COLO829 (cell line): ENCODE measurements at places on chromosomes 7 and 10.

DNA sequence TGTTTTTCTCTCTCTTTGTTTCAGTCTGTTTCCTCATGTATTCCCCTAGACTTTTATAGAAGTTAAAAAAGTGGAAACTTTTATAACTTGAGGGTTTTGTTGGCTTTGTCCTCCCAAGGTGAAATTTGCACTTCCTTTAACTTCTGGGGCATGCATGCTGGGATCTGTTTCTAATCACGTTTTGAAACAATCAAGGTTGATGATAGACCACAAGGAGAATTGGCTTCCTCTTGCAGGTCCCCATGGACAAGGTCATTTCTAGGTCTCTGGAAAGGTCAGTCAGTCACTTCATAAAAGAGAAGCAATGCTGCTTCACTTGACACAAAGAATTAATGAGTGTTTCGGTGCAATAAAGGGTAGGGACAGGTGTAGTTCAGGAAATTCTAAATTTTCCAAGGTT, 811.8 kb upstream of the CELF2 start:
- DNase-seq = no peak

DNA sequence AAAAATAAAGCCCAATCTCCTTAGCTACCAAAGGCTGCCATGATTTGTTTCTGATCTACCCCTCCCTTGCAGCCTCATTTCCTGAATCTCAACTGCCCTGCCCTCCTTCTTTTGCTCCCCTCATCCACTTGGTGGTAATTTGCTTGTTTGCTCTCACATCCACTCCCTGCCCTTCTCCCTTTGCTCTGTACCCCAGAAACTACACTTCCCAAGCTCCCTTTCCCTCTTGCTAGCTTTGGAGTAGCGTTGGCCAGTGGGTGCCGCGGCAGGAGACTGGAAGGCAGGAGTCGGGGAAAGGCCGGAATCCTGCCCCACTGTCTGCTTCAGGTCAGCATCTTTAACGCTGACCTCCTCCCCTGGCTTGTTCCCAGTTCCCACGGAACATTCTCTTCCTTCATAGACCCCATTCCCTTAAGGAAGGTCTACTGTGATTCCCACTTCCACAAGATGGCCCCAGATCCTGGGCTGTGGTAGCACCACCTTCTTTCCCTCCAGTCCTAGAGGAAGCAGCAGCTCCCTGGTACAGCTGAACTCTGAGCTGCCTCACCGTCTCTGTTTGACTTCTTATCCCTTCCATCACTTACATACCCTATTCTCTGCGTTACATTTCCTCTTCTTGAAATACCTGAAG, 79.1 kb downstream of the PIK3CG start:
- DNase-seq = no peak

- no peak for DNase-seq
Measured at GRCh38 chr10:102627291-102627735, 17.0 kb upstream of the TRIM8 start.

- DNase-seq = no peak
Measured at GRCh38 chr7:95367606-95368005, 28.6 kb downstream of the PON3 start.

DNA sequence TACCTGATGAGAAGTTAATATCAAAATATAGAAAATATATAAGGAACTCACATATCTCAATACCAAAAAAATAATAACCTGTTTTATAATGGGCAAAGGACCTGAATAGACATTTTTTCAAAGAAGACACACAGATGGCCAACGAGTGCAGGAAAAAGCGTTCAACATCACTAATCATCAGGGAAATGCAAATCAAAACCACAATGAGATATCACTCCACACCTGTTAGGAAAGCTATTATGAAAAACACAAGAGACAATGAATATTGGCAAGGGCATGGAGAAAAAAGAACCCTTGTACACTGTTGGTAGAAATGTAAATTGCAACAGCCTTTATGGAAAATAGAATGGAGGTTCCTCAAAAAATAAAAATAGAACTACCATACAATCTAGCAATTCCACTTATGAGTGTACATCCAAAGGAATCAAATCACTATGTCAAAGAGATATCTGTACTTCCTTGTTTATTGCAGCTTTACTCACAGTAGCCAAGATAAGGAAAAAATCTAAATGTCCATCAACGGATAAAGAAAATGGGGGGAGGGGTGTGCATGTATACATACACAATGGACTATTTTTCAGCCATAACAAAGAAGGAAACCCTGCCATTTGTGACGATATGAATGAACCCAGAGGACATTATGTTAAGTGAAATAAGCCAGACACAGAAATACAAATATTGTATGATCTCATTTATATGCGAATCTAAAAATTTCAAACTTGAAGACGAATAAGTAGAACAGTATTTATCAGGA, 3.6 kb upstream of the ALOX5 start:
- no peak for DNase-seq

GRCh38 chr10:102610441-102610887, 33.8 kb upstream of the TRIM8 start:
- DNase-seq = no peak

DNA sequence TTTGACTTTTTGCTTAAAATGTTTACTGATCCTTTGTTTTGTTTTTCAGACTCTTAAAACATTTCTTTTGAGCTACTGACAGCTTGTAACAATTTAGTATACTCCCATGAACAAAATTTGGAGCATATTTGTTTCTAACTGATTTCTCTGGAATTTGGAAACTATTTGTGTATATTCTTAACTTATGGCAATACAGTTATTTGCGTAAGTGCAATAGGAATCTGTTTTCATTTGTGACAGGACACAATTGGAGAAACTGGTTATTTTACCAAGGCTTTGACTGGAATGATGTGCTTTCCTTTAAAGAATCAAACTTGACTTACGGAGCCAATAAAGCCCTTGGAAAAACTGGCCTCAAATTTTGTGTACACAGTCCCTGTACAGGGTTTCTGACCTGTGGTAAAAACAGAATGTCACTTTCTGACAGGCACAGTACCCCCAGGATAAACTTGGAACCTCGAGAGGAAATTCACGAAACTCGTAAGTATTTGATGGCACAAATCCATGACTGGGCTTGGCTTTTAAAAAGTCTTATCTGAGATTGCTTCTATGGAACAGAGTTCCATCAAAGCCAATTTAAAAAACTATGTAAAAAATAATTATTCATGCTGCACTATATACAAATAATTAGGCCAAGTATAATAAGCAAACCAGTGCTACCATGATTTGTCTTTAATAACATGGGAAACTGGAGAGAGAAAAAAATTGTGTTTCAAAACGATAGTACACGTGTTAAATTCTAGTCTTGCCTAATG, 70.4 kb downstream of the ST8SIA6 start:
- DNase-seq = no peak

- DNase-seq = no peak
Measured at GRCh38 chr10:31179091-31179680, 139.8 kb upstream of the ZEB1 start.
